AML-193 (cell line): ENCODE measurements at places on chromosomes 13 and 19.
A peak's percentile ranks its signal among the peaks of the same experiment; 100 is the strongest.

DNA sequence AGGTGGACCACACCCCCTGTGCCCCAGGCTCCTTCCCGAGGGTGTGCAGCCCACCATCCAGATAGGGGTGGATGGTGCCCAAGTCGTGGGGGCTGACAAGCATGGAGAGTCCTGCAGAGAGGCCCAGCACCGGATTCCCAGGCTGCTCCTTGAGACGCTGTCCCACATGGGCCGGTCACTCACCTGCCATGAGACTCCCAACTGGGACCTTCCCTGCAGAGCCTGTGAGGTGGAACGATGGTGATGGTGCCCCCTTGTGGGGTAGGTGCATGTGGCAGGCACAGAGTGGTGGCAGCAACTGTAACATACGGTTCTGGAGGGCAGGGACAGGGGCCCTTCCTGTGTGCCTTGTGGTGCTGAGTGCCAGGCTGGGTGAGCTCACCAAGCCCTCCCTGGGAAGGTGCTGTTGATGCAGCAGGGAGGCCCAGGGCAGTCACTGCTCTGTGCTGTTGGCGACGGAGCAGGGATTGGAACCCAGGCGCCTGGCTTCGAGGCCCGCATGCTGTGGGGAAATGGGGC lies 33.1 kb downstream of the PPP1R37 start:
- peak; percentile 28 for DNase-seq

GRCh38 chr19:2827022-2827421 lies 7.4 kb downstream of the ZNF554 start:
- no peak for DNase-seq

DNA sequence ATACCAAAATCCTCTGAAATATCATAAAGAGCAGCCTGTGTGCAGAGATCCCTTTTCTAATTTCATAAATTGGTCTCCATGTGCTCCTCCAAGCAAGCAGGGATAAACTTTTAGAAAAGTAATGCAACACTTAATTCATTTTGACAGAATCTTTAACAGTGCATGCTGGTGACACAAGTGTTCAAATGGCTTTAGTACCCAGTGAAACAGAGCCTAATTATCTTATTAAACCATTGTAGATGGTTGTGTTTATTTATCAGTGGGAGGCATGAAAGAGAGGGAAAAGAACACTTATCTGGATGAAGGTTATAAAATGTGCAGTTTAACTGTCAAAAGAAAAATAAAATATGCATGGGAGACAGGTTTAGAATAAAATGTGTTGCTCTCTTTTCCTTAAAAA lies 945.0 kb upstream of the PCDH20 start:
- no peak for DNase-seq

- no peak for DNase-seq
Observed at GRCh38 chr19:11767633-11768133, 883 bp downstream of the ZNF441 start.

DNA sequence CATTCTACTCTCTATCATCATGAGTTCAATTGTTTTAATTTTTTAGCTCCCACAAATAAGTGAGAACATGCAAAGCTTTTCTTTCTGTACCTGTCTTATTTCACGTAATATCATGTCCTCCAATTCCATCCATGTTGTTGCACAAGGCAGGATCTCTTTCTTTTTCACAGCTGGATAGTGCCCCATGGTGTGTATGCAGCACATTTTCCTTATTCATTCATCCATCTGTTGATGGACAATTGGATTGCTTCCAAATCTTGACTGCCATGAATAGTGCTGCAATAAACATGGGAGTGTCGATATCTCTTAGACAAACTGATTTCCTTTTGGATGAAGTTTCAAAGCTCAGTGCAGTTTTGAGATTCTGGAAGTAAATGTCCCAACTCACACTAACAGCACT lies 326.9 kb downstream of the FGF9 start:
- no peak for DNase-seq
